SK-MEL-5 (cell line): ENCODE measurements at places on chromosomes 12 and 14. TPM values are rescaled to one million over a fixed set of nuclear protein-coding genes. Genes with fewer than 3 reads are reported as not detected.

The RNU4-1 gene
- total RNA-seq, result not detected in 2 replicates

The TAS2R43 gene
- total RNA-seq, result 0.42 and 0.51 TPM in 2 replicates

The DAO gene
- total RNA-seq, result not detected in 2 replicates

The PROX2 gene
- not detected in 2 replicates for total RNA-seq

The PDZRN4 gene
- not detected in 2 replicates for total RNA-seq

The CDKN3 gene
- total RNA-seq, result 55.2 and 64.0 TPM in 2 replicates

The EML1 gene
- total RNA-seq, result 11.1 and 12.1 TPM in 2 replicates
